ENCODE measurements at places on chromosomes 2 and 18.

DNA sequence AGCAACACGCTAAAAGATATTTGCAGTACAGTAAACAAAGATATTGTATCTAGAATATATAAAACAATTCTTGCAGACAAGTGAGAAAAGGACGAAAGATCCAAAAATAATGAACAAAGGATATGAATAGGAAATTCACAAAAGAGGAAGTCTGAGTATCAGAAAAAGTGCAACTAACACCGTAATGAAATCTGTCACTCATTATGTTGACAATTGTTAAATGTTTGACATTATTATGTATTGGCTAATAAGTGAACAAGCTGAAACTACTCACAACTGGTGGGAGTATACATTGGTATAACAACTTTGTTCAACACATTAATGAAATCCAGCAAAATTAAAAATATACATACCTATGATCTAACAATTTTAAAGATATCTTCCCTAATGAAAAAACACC is 36.7 kb upstream of the ASXL3 start:
- ATAC-seq, result no peak

DNA sequence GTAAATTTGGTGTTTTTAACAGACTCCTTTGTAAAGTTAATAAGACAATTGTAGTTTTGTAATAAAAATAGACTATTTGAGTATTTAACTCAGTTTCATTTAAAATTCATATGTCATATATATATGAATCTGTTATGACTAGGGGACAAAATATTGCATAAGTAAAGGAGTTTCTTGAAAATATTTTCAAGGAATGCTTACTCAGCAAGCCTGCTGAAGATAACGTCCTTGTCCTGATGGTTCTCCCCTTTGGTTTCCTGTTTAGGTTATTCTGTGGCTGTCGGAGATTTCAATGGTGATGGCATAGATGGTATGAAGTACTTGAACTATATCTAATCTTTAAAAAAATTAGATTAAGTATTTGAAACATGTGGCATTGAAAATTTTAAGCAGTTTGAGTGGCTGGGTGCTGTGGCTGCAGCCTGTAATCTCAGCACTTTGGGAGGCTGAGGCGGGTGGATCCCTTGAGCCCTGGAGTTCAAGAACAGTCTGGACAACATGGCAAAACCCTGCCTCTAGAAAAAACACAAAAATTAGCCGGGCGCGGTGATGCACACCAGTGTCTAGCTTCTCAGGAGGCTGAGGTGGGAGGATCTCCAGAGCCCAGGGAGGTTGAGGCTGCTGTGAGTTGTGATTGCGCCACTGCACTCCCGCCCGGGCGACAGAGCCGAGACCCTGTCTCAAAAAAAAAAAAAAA is 47.1 kb downstream of the ITGAV start:
- no peak for ATAC-seq

- no peak for ATAC-seq
Measured at GRCh38 chr2:185825557-185825956, 87.0 kb downstream of the FSIP2 start.

GRCh38 chr2:148540022-148540421 is 104.5 kb upstream of the EPC2 start:
- ATAC-seq, result no peak

- no peak for ATAC-seq
Measured at GRCh38 chr2:217948351-217948791, 54.4 kb downstream of the TNS1 start.

DNA sequence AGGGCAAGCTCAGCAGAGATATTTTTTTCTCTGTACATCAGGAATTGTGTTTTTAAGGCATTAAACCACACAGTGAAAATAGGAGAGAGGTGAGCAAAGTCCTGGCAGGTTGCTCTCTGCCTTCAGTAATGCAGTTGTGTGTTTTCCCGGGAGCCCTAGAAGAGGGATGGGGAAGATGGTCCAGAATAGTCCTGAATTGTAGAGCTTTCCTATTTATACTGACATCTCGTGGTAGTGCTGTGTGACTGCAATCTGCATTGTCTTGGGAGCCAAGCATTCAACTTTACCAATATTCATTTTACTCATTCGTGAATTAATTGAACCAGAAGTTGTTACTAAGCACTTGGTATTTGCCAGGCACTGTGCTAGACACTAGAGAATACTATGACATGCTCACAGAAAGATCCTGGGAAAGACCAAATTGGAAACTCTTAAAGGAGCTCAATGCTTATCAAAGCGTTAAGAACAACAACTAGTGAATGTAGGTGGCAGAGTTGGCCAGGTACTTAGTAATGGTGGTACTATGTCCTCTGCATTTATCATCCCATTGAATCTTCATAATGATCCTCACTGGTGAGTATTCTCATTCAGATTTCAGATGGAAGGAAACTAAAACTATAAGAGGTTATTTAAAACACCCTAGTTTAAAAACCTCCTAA is 214.6 kb downstream of the TRIB2 start:
- ATAC-seq, result peak; percentile 63

GRCh38 chr2:186925514-186925913 is 76.5 kb upstream of the ZSWIM2 start:
- no peak for ATAC-seq

- ATAC-seq, result no peak
Measured at GRCh38 chr2:3876221-3876620, 172.8 kb downstream of the DCDC2C start.

- ATAC-seq, result no peak
Measured at GRCh38 chr2:240952496-240953246, 45.7 kb upstream of the SNED1 start.

DNA sequence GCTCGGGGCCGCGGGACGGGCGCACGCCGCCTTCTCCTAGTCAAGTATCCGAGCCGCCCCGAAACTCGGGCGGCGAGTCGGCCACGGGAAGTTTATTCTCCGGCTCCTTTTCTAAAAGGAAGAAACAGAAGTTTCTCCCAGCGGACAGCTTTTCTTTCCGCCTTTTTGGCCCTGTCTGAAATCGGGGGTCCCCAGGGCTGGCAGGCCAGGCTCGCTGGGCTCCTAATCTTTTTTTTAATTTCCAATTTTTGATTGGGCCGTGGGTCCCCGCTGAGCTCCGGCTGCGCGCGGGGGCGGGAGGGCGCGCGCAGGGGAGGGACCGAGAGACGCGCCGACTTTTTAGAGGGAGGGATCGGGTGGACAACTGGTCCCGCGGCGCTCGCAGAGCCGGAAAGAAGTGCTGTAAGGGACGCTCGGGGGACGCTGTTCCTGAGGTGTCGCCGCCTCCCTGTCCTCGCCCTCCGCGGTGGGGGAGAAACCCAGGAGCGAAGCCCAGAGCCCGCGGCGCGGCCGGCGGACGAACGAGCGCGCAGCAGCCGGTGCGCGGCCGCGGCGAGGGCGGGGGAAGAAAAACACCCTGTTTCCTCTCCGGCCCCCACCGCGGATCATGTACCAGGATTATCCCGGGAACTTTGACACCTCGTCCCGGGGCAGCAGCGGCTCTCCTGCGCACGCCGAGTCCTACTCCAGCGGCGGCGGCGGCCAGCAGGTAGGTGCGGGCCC is 617 bp downstream of the FOSL2 start:
- ATAC-seq, result no peak

DNA sequence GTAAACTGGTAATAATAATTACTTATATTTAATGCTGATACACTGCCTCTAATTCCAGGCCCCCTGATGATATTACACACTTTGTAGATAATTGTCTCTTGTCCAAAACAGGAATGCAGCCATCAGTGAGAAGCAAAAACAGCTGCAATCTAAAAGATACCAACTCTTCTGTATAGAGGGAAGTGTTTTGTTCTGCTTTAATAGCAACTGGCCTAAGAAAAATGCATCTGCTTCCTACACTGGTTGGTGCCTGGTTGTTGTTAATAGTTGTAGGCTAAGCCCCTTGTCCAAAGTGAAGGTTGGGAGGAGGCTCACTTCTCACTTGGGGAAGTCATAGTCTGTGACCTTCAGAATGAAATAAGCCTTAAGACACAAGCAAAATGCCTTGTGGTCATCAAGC is 332.0 kb downstream of the ZNF521 start:
- no peak for ATAC-seq

- no peak for ATAC-seq
Measured at GRCh38 chr2:179521944-179522343, 257.3 kb upstream of the SESTD1 start.

- no peak for ATAC-seq
Measured at GRCh38 chr2:240782886-240783818, 36.9 kb downstream of the KIF1A start.

- ATAC-seq, result no peak
Measured at GRCh38 chr18:41073372-41073954, 881.6 kb upstream of the PIK3C3 start.

DNA sequence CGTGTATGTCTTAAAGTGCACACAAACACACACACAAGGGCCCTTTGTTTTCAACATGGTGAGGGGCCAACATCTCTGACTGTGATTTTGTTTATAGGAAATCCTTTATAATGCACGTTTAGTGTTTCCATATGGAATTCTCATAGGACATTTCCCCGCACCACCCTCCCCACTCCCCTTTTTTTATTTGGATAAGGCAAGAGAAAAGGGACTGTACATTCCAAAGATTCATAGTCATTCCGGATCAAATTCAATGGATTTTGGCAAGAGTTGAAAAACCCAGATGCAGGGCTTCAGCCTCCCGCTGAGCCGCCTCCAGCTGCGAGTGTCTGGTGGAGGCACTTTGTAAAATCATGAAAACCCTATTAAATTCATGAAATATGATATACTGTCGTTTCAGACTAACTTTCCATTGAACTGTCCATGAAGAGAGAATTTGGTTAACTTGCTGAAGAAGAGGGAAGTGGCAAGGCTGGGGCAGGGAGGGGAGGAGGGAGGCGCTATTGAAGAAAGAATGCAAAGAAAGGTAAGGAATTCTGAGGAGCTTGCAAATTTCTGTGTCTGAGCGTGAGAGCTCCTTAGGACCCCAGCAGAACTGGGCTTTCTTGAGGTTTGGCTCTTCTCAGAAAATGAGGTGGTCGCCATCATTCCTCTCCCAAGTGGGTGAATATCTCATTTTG is 25.8 kb upstream of the SLC14A2 start:
- no peak for ATAC-seq

DNA sequence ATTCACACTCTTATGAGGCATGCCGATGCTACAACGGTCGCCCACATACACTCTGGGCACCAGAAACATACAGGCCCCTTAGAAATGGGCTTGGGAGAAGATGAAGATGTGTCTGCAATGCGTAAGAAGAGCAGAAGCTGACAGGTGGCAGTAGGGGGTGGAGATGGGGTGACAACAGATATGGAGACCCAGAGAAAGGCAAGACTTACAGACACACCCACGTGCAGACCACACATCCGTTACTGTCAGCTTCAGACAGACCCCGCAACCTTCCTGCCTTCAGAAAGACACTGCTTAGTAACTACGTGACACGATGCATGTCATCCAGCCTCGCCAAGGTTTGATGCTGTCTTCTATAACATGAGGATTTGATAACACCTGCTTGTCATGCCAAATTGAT is 89.5 kb downstream of the ZFP36L2 start:
- no peak for ATAC-seq

- no peak for ATAC-seq
Measured at GRCh38 chr2:111662771-111663470, 221.1 kb downstream of the ANAPC1 start.

GRCh38 chr2:108884619-108885018 is 98.0 kb downstream of the CCDC138 start:
- no peak for ATAC-seq

GRCh38 chr2:100513650-100514049 is 43.4 kb downstream of the NMS start:
- ATAC-seq, result no peak

- no peak for ATAC-seq
Measured at GRCh38 chr2:10518470-10519393, 70.6 kb upstream of the ODC1 start.

DNA sequence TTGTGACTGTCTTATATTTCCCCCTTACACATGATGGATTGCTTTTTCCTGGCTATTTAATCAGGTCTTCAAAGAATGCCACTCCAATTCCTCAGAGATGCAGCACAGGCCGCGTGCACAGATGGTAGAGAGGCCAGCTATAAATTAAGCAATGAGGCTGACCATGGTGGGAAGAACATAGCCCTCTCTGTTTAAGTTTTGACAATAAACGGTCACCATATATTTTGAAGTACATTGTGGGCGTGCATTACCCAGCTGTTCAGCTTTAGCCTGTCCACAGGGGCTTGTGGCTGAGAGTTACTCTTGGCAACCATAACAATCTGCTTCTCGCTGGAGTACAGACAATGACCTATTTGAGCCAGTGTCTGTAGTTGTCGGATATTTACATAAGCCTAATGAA is 730.8 kb downstream of the DCC start:
- peak; percentile 97 for ATAC-seq

DNA sequence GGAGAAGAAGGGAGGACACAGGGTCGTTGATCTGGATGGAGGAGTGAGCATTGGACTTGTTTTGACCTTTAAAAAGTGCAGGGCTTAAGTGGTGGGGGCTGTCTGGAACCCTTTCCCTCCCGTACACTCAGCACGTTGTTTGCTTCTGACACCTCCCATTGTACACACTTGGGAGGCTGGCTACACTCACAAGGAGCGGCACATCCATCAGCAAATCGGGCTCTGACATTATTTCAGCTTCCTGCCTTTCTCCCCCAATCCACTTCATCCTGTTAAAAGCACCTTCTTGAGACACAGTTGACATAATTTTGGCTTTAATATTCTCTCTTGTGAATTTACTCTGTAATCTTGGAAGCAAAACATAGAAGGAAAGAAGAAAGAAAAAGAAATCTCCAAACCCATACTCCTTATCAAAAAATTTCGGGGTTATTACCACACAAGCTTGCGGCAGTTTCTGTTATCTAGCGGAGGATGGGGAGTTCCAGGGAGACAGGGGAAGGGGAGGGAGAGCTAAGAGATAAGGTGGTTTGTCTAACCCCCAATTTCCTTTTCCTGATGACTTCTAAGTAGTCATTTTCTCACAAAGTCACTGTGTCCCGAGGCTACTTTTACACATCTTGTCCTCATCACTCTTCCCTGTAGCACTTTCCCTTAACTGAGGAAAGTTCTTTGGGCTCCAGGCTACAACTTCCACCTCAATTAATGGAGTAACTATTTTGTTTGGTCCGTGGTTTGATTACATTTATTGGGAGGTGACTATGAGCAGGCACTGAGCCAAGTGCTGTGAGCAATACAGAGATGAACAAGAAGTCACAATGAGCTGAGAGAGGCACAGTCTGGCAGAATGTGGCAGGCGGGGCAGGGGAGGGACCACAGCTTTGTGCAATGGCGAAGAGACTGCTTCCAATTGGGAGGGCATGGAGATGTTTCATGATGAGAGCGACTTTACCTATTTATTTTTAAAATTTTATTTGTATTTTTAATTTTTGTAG is 240.1 kb upstream of the MEX3C start:
- no peak for ATAC-seq

GRCh38 chr2:126761981-126762878 is 106.3 kb downstream of the GYPC start:
- ATAC-seq, result peak; percentile 19

- ATAC-seq, result peak; percentile 44
Measured at GRCh38 chr2:237465515-237466148, 21.4 kb upstream of the MLPH start.

- ATAC-seq, result peak; percentile 37
Measured at GRCh38 chr18:13543811-13544732, 182.3 kb downstream of the FAM210A start.

DNA sequence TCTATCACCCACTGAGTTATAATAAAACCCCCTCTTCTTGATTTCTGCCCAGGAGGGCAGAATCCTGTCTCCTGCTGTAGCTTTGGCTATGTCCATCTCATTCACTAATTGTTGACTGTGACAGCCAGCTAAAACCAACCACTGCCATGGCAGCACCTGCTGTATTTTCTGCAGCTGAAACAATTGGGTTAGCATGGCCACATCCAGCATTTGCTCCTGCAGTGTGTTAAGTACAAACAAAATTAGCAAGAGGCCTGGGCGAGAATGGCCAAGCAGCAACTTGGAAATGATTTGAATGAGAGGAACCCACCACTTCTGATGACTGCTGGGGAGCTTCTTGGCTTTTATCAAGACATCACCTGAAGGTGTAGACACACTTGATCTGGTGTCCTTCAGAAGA is 89.4 kb upstream of the LRRTM1 start:
- no peak for ATAC-seq

Data from motor neuron (in vitro differentiated cells).